ENCODE measurements at places on chromosomes 1 and 21. TPM values are rescaled to one million over a fixed set of nuclear protein-coding genes. Genes with fewer than 3 reads are reported as not detected.

The TRIM67 gene
- total RNA-seq = 46.7 TPM

The DYNLT5 gene
- 6.4 TPM for total RNA-seq

The PLD5 gene
- total RNA-seq = 2.7 TPM

The FOXD3 gene
- total RNA-seq = not detected

The CYP4A11 gene
- total RNA-seq = under 0.01 TPM

The AMY1C gene
- total RNA-seq = not detected

Measured in temporal lobe (tissue), 4 donors.